ENCODE measurements at places on chromosomes 3 and 15.
A peak's percentile ranks its signal among the peaks of the same experiment; 100 is the strongest.

DNA sequence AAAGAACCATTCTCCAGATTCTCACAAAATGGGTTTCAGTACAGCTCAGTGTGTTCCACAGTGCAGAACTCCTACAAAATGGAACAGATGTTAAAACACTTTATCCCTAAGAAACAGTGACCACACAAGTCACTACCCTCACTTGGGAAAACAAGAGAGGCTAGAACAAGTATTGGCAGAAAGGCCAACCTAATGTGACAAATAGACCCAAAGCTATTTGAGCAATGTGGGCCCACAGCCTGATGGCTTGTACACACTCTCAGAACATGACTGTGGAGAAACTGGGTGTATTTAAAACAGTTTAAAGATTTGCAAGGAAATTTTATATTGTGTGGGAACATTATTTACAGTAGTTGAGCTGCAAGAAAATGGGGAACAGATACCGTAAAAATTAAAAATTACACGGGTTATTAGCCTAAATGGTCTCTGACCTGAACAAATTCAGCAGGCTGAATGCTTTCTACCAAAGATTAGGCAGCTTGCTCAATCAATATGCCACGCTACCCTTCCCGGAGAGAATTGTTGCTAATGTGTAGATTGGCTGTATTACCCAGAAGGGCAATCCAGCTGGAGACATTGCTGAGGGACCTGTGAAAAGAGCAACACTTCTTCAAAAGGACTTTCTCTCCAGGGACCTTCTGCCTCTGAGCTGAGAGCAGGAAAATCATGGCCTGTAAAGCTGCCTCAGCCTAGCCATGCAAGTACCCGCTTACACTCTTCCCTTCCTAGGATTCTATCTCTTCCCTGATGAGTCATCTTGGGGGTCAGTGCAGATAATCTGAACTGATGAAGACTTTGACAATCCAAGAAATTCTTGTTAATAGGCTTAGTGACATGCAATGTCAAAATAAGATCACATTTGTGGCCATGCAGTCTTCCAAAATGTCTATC is 97.1 kb downstream of the STRIT1 start:
- no peak for DNase-seq

GRCh38 chr15:101188637-101189408 is 63.0 kb downstream of the CHSY1 start:
- no peak for DNase-seq

- DNase-seq = no peak
Observed at GRCh38 chr3:100605358-100605757, 4.0 kb upstream of the ADGRG7 start.

DNA sequence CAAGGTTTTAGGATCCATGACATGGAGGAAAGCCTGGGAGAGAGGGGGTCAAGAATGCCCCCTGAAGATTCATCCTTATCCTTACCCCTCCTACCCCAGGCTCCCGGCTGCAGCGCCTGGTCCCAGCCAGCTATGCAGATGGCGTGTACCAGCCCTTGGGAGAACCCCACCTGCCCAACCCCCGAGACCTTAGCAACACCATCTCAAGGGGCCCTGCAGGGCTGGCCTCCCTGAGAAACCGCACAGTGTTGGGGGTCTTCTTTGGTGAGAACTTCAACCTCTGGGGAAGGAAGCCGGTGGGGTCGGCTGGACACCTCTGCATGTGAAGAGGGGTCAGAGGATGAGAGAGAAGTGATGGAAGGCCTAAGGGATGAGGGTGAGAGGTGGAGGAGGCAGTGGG is 4.3 kb downstream of the DUOX1 start:
- DNase-seq = no peak

- DNase-seq = no peak
Observed at GRCh38 chr3:129173725-129174124, 10.0 kb downstream of the CNBP start.

DNA sequence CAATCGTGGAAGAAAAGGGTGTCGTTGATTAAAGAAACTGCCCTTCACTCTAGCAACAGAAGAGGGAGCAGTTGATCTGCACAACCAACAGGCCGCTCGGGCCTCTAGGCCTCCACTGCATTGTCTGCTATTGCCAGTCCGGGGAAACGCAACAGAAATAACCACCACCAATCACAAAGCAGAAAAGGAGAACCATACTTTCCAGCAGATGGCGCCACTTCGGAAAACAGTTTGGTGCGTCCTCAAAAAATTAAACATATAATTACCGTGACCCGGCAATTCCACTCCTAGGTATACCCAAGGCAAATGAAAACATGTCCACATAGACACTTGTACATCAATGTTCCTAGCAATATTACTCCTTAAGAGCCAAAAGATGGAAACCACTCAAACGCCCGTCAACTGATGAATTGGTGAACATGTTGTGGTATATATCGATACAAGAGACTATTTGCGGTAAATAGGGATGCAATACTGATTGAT is 154.1 kb downstream of the TJP1 start:
- no peak for DNase-seq

- DNase-seq = no peak
Observed at GRCh38 chr3:30913176-30913575, 18.7 kb upstream of the GADL1 start.

GRCh38 chr15:60649845-60650548 is 171.1 kb upstream of the ICE2 start:
- DNase-seq = peak; percentile 26

DNA sequence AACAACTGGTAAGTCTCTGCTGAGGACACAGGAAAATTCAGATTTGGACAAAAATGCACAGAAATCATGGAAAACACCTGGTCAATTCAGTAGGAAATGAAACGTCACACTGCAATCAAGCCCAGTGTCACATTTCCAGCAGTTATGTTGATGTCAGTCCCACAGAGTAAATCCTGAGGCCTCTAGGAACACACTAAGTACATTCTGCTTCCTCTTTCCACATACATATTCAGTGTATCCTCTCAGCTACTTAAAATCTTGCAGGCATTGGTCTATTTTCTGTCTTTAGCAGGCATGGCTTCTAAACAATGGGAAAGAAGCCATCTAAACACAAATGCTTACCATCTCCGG is 207.8 kb downstream of the PLCL2 start:
- DNase-seq = no peak

DNA sequence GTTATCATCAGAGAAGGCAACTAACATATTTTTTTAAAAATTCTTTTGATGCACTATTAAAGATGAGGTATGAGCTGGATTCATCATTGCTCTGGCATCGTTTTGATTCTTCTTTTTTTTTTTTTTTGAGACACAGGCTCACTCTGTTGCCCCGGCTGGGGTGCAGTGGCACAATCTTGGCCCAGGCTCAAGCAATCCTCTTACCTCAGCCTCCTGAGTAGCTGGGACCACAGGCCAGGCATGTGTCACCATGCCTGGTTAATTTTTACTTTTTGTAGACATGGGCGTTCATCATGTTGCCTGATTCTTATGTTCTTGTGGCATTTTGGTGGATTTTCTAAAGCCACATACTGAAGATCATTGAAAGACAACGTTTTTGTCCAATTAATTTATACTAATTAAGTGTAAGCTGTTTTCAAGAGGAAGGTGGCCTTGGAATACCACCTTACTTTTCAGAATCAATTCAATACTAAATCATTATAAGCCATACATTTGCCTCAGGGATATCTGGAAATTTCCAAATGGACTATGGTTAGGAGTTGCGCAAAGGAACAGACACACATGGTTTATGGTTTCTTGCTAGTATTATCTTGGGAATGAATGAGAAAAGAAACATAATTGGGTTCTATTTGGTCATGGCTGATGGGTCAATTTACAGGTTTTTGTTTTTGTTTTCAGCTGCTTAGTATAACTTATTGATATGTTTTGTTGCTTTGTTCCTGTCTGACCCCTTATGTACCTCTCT is 22.8 kb downstream of the SLC28A2 start:
- no peak for DNase-seq

GRCh38 chr3:120435621-120436020 is 15.2 kb downstream of the FSTL1 start:
- no peak for DNase-seq

DNA sequence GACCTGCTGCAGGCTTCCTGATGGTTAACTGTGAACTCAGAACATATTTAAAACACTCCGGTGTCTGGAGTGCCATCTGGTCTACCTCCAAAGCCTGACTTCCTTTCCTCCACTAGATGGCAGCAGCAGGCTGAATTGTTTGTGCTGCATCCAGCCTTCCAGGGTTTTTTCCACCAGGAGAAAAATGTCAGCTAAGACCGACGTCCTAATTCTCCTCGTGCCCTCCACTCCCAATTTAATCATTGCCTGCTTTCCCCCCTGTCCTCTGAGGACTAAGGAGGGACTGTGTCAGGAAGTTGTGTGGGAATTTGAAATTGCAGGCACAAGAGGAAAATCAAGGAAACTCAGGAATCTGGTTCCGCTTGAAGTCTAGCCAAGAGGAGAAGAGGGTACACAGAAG is 165.2 kb upstream of the UMPS start:
- DNase-seq = peak; percentile 72

- no peak for DNase-seq
Observed at GRCh38 chr3:38649500-38650247, at the start of gene SCN5A. TSS of gene SCN5A (minus strand) at chr3:38649687. CDS start at chr3:38633307, 16,380 bp downstream.

All from DMS79 treated with DMSO at 0.1 percent for 48 hours (cell line).